ENCODE measurements at places on chromosomes 6 and 20.
A peak's percentile ranks its signal among the peaks of the same experiment; 100 is the strongest.

GRCh38 chr6:87660226-87660911 is 41.7 kb downstream of the AKIRIN2 start:
- DNase-seq: no peak

DNA sequence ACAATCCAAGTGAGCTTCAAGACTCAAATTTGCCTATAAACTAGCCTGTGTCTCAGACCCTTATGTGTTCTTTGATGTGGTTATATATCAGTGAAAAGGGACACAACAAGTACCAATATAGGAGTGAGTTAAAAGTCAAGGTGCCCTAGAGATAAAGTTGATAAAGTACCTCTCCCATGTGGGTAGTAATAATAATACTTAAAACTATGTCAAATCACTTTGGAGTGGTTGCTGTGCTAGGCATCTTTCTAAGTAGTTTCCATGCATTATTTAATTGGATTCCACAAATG is 100.4 kb downstream of the BMP5 start:
- no peak for DNase-seq

DNA sequence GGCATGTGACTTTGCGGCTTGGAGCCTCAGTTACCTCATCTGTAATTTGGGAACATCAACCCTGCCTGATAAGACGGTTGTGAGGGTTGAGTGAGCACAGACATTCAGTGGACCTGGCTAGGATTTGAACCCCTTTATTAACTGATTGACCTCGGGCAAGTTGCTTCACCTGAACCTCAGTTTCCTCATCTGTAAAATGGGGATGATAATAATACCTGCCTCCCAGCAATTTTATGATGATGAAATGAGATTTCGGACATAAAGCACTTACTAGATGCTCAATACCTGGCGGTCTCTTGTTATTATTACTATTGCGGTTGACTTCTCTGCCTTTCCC is 51.5 kb downstream of the CEBPB start:
- DNase-seq: no peak

DNA sequence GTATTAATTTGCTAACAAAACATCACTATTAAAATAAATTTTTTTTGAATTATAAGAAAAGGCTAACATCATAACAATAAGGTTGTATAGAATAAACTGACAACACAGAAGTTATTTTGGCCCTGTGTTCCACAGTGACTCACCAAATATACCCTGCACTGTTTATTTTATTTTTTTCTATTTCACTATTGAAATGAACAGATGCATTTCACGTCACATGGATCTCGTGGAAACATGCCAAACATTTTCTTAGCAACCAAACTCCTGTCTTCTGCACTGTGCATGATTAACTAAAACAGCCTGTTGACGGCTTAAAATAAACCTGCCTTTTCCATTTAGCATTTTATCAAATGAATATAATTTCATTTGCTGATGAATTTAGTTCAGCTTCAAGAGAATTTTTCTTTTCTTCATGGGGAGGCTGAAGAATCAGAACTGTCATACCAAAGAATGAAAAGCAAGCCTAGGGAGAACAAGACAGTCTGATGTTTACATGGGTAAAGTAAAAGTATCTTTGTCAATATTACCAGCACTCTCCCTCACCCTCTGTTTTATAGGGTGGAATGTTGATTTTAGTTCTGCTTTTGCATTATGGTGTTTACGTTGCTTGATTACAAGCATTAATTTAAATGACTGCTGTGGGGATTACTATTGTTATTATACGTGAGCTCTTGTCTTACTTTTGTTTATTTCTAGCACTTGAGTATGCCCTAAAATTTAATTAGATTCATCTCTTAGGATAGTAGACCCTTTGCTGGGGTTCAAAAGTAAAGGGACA is 115.3 kb downstream of the LCA5 start:
- DNase-seq: no peak

DNA sequence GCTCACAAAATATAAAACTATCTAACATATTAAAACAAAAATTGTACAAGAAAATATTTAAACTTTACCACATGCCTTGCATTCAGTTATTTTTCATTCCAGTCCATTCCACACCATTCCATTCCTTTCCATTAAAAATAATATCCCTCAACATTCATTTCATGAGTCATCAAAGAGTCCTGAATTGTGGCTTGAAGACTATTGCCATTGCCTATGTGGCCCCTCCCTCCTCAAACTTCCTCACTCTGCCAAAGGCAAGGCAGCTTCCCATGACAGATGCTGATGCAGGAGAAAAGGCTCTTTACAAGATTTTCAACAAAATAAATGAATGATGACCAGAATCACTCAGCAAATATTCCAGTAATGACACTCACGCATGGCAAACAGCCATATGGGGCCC is 31.7 kb downstream of the IL20RA start:
- no peak for DNase-seq

- DNase-seq: no peak
These were observed 18.3 kb upstream of the GPRC6A start for GRCh38 chr6:116847227-116847626.

GRCh38 chr6:17785094-17785787 is 78.5 kb upstream of the NUP153 start:
- no peak for DNase-seq

DNA sequence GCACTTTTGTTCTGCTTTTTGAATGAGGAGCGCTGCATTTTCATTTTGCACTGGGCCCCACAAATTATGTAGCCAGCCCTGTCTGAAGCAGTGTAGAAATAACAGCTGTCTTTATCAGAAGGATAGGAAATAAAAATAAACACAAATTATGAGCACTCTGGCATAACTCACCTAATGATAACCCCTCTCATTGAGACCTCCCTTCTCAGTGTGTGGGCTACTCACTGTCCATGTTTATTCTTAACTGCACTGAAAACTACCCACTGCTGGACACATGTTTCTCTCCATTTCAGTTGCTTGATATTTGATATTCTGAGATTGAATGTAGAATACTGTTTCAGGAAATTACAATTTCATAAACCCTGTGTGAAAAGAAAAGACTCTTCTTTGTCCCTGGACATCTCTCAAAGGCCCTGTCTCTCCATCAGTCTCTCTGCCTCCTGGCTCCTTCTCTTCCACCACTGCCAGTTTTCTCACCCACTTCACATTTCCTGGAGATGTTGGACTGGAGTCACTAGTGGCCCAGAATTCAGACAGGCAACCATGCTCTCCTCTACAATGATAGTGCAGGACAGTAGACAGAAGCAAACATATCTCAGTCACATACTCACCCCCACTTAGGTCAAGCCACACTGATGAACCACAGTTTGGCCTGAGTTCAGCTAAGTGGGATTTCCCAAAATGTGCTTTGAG is 29.6 kb upstream of the SAYSD1 start:
- no peak for DNase-seq

GRCh38 chr6:144413418-144413817 is 128.3 kb downstream of the UTRN start:
- DNase-seq: no peak

- peak; percentile 75 for DNase-seq
These were observed 37.1 kb downstream of the PPP1R16B start for GRCh38 chr20:38842558-38842981.

GRCh38 chr6:151690768-151691562 is 116.5 kb upstream of the ESR1 start:
- peak; percentile 49 for DNase-seq

- no peak for DNase-seq
These were observed 215.2 kb downstream of the MYLK4 start for GRCh38 chr6:2535506-2535905.

- no peak for DNase-seq
These were observed 56.4 kb downstream of the RALY start for GRCh38 chr20:34049897-34050695.

GRCh38 chr20:61830991-61831390 is 234.7 kb downstream of the TAF4 start:
- no peak for DNase-seq

GRCh38 chr20:4524792-4525191 is 196.9 kb upstream of the PRND start:
- no peak for DNase-seq

DNA sequence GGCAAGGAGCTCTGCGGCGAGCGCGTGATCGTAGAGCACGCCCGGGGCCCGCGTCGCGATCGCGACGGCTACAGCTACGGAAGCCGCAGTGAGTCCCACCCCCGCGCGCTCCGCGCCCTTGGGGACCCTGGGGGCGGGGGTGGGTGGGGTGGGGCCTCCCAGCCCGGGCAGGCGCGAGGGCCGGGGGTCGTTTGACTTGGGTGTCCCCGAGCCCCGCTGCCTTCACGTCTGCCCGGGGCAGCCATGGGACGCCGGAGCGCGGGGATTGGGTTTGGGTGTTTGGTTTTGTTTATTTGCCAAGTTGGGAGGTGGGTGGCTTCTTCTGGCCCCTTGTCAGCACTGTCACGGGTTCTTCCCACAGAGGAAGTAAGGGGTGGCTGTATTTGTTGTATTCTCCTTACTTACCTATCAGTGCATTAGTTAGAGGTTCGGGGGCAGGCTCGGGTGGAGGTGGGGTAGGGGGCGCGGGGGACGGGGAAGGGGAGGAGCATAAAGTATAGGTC is 777 bp downstream of the SRSF6 start:
- no peak for DNase-seq

DNA sequence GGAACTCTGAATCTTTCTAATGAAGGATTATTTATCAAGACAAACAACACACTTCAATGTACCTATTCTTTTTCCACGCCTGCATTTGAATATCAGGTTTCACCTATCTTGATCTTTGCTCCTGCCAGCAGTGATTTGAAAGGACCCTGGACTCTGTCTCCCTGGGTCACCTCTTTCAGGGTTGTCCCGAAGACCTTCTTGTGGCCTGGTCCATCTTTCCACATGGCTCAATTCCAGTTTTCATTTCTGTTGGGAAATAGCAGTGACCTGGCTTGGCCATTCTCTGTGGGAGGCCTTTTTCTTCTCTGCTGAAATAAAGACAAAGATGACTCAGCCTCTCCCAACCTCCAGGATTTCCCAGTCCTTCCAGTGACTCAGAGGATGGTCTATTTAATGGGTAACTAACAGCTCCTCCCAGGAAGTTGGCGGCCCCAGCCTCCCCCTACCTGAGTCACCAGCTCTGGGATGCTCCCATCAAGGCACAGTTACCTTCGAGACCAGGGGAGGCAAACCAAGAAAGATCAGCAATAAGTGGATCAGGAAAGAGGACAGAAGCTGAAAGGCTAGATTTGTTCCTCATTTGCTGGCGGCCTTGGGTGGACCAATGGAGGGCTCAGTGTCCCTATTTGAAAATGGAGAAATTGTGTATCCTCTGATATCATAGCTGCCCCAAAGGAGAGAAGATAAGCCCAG is 120.2 kb upstream of the RNF24 start:
- DNase-seq: no peak

GRCh38 chr20:56249956-56250355 is 1.4 kb downstream of the MC3R start:
- no peak for DNase-seq

DNA sequence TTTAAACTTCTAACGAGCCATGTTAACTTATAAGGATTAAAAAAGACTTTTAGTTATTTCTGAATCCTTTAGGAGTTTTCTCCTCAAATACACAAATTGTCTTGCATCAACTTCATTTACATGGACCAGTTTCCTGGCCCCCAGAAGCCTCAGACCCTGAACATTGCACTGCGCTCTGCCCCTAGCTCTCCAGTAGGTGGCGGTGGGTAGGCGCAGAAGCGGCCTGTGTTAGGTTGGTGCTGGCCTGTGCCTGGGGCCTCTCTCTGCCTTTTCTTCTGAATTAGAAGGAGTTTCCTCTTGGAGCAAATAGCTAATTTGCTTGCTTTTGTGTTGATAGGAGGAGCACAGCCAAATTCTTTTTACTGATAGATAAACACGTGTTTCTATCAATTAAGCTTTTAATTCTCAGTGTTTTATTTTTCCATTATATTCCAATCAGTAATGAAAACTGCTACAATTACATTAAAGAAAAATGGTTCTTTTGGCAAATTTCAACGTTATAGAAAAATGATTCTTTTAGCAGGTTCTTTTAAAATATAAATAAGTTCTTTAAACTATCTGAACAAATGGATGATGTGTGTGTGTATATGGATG is 44.4 kb downstream of the DTD1 start:
- peak; percentile 46 for DNase-seq

- DNase-seq: peak; percentile 23
These were observed 138.4 kb downstream of the PREX1 start for GRCh38 chr20:48689388-48689787.

DNA sequence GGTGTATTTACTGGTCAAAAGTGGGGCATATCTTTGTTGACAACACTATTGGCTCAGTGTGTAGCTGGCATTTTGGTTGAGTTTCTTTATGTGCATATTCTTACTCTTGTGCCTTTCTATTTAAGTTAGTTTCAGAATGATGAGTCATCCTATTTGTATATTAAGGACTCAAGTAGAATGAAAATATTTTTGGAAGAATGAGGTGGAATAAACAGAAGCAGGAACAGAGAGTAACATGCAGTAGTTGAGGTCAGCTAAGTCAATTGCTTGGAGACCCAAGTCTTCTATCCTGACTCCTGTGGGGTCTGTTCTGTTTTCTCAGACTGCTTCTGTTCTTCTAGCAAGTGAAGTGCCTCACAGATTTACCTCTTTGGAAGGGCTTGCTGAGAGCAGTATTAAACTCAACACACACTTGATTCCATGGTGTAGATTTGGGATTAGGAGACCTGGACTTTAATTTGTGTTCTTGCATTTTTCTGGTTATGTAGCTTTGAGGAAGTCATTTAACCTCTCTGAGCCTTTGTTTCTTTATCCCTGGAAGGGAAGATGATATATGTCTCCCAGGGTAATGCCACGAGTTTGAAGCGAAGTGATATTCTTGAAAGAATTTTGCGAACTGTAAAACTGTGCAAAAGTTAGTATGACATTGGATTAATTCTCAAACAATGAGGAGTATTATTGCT is 324.3 kb downstream of the QKI start:
- DNase-seq: no peak

DNA sequence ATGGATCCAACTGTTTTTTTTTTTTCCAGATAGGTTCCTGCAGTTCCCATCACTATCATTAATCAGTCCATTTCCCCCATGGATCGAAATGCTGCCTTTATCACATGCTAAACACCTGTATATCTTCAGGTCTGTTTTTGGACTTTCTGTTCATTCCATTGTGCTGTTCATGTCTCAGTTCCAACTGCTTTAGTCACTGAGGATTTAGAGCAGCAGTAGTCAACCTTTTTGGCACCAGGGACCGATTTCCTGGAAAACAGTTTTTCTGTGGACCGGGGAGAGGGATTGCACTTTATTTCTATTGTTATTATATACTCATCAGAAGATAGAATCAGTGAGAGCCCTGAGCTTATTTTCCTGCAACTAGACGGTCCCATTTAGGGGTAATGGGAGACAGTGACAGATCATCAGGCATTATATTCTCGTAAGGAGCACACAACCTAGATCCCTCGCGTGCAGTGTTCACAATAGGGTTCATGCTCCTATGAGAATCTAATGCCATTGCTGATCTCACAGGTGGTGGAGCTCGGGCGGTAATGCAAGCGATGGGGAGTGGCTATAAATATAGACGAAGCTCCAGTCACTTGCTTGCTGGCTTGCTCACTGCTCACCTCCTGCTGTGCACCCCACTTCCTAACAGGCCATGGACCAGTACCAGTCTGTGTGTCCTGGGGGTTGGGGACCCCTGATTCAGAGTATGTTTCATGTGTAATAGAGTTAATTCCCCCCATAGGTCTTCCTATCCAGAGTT is 46.0 kb downstream of the CAP2 start:
- DNase-seq: no peak
